ENCODE measurements at places on chromosomes 6 and 20.
A peak's percentile ranks its signal among the peaks of the same experiment; 100 is the strongest.

GRCh38 chr6:6881438-6882225 lies 226.1 kb upstream of the RREB1 start:
- DNase-seq: no peak

- no peak for DNase-seq
Measured at GRCh38 chr6:98014442-98015201, 731.6 kb upstream of the MMS22L start.

GRCh38 chr6:138662471-138662870 lies 111.1 kb upstream of the CCDC28A start:
- DNase-seq: peak; percentile 7

GRCh38 chr6:33019372-33019771 lies 10.0 kb upstream of the HLA-DOA start:
- DNase-seq: no peak

- no peak for DNase-seq
Measured at GRCh38 chr6:17107863-17108262, 6.0 kb downstream of the STMND1 start.

DNA sequence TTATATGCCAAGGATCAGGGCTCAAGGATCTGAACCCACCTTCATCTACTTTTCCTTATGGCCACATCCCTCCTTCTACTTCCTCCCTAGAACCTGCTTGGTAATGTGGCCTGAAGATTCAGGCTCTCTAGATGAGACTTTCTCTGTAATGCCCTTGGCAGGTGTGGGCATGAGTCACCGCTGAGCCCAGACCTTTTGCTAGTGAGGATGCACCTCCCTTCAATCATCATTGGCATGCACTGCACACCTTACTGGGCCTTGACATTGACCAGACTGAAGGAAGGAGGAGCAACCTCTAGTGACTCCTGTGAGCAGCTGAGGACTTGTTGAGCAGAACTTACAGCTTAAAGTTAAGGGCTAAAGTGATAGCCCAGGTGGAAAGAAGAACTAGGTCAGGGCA lies 405.3 kb downstream of the MAFB start:
- no peak for DNase-seq

DNA sequence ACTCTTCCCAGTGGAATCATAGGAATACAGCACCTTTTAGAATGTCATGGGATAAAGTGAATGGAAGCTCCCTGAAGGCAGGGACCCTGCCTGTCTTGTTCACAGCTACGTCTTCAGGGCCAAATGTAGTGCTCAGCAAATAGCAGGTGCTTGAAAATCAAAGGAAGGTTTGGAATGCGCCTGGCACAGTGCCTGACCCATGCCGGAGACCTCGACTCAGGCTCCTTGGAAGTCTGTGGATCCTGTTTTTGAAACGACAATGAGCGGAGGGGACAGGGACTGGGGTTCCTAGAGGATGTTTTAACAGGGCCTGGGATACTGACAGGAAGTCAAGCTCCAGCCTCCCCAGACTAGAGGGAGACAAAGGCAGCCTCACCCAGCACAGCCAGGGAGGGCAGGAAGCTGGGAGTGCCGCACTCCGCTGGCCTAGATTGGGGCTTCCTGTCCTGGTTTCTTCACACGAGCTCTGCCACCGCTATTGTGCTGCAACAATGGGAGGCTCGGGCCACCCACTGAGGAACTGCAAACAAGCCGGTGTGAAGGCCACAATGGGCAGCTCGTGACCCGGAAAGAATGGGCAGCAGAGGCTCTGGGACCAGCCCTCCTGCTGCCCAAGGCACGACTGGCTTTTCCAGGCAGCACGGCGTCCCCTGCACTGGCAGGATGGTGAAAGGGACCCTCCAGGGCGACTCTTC lies 76.7 kb downstream of the PREX1 start:
- peak; percentile 20 for DNase-seq

DNA sequence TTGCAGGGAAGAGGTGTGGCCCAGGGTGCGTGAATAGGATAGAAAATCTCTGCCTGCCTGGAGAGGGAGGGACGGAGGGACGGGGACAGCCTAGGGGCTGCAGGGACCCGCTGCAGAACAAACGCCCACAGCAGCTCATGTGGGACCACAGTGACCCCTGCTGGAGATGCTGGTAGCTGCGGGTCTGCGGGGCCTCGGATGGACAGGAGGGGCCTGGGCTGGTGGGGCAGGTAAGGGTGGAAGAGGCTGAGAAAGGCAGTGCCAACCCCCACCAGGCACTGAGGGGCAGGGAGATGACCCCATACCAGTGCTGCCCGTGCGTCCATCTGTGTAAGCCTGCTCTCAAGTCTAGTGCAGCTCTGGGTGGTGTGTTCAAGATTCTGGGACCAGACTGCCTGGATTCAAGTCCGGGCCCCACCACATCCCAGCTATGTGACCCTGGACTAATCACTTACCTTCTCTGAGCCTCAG lies 39.4 kb downstream of the KIAA1755 start:
- peak; percentile 13 for DNase-seq

DNA sequence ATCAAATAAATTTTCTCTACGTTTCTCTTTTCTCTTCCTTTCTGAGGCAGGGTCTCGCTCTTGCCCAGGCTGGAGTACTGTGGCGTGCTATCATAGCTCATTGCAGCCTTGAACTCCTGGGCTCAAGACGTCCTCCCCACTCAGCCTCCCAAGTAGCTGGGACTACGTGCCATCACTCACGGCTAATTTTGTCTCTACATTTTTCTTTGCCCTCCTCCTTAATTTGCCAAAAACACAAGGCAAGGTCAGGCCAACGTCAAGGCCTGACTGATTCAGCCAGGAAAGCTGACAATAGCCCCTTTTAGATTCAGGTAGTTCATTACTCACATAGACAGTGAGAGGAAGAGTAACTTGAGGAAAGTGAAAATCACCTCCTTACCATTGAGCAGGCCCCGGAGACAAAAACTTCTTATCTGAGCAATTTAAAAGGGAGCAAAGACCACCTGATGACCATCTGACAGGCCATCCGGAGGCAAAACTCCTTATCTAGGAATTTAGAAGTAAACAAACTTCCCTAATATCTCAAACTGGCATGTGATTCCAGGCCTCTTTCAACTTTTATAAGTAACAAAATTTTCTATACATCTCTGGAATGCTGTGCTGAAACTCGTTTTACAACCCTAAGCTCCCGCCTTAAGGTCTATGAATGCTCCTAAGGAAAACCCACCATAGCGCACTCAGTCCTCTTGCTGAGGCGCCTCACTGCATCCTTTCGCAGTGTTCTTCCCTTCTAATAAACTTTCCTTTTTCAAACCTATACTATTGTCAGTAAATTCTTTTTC lies 42.1 kb upstream of the SRPK1 start:
- no peak for DNase-seq

- no peak for DNase-seq
Measured at GRCh38 chr6:107235007-107235406, 119.7 kb upstream of the BEND3 start.

- no peak for DNase-seq
Measured at GRCh38 chr20:63055575-63056235, 48.9 kb upstream of the BHLHE23 start.

- no peak for DNase-seq
Measured at GRCh38 chr20:63554361-63555278, 661 bp downstream of the FNDC11 start.

- no peak for DNase-seq
Measured at GRCh38 chr6:53299331-53300005, 49.3 kb downstream of the ELOVL5 start.

Data from skin of body (tissue), 3 donors.